Activated naive CD8-positive, alpha-beta T cell treated with anti-CD3 and anti-CD28 coated beads for 36 hours (primary cell): ENCODE measurements at places on chromosomes 6 and 20. TPM values are rescaled to one million over a fixed set of nuclear protein-coding genes. Genes with fewer than 3 reads are reported as not detected.

DNA sequence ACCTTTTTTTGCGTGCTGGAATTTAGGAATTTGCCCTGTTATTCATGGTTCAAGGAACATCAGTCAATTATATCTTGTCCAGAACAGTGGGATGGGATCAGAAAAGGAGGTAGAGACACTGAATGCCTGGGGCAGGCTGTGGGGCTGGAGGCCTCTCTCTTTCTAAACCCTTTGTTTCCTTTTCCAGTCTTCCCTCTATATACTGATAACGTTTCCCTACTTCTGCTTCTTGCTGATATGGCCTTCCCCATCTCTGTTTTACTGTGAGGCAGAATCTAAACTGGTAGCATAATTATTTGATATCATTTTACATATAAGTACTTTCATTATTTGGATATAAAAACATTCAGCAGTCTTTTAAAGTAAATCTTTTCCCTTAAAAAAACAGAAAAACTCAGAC lies 67.5 kb downstream of the DNAH8 start:
- no peak for DNase-seq
- H3K27ac ChIP-seq, result no peak overlapping the region
- no peaks in the 10 kb centered on the region for H3K4me1 ChIP-seq
- H3K4me3 ChIP-seq, result no peak overlapping the region

GRCh38 chr6:79913369-79913768 lies 34.0 kb downstream of the ELOVL4 start:
- DNase-seq, result no peak
- no peak overlapping the region for H3K4me3 ChIP-seq
- peaks cover 6% of the 10 kb centered on the region for H3K36me3 ChIP-seq
- no peaks in the 10 kb centered on the region for H3K27me3 ChIP-seq

DNA sequence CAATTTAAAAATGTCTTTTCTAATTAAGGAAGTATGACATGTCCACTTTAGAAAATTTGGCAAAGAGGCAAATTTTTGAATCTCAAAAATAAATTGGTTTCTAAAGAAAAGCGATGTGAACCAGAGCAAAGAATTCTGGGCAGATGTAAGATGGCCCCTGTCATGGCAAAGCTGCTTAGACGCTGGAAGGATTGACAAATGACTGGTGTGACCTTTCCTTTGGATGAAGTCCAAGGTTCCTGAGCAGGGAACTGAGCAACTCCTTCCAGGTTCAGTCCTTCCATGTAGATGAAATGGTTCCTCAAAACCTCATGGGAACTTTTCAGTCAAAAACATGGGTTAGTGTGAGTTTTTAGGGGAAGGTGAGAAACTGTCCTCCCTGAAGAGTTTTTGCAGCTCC lies 25.1 kb downstream of the BRPF3 start:
- no peaks in the 10 kb centered on the region for H3K27me3 ChIP-seq
- H3K27ac ChIP-seq, result no peak overlapping the region
- peaks cover 20% of the 10 kb centered on the region for H3K36me3 ChIP-seq
- H3K4me1 ChIP-seq, result no peaks in the 10 kb centered on the region
- no peak overlapping the region for H3K4me3 ChIP-seq

DNA sequence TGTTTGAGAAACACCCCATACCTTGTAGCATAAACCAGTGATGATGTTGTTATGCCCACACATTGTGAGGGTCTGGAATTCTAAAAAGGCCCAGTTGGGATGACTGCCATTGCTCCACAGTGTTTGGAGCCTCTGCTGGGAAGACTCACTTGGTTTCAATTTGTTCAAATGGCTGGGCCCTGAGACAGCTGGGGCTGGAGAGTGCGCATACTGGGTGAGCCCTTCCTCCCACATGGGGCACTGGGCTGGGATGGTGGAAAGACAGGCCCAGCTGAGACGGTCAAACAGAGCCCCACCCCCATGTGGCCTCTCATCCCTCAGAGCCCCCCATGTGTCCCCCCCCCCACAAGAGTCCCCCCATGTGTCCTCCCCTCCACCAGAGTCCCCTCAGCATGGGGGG lies 20.3 kb upstream of the RNASET2 start:
- no peaks in the 10 kb centered on the region for H3K4me1 ChIP-seq
- peaks cover 18% of the 10 kb centered on the region for H3K36me3 ChIP-seq
- no peaks in the 10 kb centered on the region for H3K27me3 ChIP-seq
- DNase-seq, result no peak
- no peak overlapping the region for H3K4me3 ChIP-seq

DNA sequence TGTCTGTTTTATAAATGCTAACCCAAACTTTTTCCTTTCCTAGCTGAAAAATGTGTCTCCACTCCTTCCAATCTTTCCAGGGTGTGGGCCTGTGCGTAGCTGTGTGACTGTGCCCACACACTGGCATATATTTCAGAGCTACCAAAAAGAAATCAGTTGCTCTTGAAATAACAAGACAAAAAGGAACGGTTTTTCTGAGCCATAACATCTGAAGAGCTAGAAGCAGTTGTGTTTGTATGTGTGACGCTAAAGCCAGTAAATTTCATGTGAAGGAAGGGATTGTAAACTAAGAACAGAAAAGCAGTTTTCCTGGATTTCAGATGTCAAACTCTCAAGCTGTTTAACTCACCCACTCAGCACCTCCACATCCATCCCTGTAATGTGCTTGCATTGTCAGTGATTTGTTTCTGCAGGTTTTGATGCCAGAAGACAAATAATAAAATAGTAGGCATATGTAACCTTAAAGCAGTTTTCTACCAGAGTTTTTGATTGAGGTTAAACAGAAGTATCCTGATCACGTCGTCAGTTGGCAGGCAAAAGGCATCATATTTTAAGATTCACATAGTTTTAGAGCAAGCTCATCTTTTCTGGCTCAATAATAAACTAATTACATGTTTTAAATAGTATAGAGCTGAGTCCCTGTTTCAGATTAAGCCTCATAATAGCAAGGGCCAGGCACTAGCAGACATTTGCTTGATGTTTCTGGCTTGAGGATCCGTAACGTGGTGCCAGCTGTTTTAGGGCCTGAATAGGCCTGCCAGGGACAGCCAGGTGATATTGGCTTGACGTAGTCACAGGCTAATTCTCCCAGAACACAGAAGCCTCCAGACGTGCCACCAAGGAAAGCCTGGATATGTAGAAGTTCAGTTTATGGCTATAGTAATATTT lies 90.9 kb downstream of the FOXO3 start:
- peaks cover 31% of the 10 kb centered on the region for H3K4me1 ChIP-seq
- DNase-seq, result no peak
- no peak overlapping the region for H3K4me3 ChIP-seq

GRCh38 chr6:12403201-12403826 lies 113.2 kb downstream of the EDN1 start:
- H3K27me3 ChIP-seq, result peaks cover 12% of the 10 kb centered on the region
- no peak overlapping the region for H3K27ac ChIP-seq
- H3K4me3 ChIP-seq, result no peak overlapping the region
- no peak for DNase-seq
- H3K36me3 ChIP-seq, result no peaks in the 10 kb centered on the region
- H3K4me1 ChIP-seq, result no peaks in the 10 kb centered on the region

Gene DEFB127
- not detected for total RNA-seq

Gene ZNF391
- total RNA-seq, result 4.8 TPM

Gene PBX2
- 56.4 TPM for total RNA-seq

Gene WFDC11
- not detected for total RNA-seq
